Esophagus squamous epithelium (tissue), 5 donors: ENCODE measurements at places on chromosomes 6 and 20.

GRCh38 chr6:157335829-157336228 is 12.5 kb upstream of the TMEM242 start:
- no peak for DNase-seq

DNA sequence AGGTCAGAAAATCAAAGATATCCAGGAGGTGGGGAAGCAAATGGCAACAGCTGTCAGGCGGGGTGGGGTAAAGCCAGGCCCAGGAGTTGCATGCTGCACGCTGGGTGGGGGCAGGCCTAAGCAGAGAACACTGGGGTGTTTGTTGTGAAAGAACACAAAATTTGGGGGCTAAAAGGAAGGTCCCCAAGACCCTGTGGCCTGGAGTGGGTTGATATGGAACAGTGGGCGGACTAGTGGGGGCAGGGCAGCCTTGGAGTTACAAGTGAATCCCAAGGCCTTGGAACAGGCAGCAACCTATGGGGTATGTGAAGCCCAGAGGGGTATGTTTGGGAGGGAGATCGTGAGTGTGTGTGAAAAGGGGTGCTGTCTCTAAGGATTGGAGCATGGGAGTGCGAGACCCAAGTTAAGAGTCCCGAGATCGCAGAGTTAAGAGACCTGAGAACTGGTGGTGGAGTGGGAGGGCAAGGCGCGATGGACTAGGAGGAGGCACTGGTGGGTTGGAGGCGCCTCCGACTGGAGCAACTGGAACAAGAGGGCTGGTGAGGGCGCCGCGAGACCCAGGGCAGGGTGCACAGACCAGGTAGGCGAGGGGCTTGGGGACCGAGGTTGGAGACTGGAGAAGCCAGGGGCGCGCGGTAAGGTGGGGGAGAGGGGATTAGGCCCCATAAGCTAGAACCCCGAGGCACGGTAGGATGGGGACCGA is 658 bp downstream of the CUL7 start:
- no peak for DNase-seq

DNA sequence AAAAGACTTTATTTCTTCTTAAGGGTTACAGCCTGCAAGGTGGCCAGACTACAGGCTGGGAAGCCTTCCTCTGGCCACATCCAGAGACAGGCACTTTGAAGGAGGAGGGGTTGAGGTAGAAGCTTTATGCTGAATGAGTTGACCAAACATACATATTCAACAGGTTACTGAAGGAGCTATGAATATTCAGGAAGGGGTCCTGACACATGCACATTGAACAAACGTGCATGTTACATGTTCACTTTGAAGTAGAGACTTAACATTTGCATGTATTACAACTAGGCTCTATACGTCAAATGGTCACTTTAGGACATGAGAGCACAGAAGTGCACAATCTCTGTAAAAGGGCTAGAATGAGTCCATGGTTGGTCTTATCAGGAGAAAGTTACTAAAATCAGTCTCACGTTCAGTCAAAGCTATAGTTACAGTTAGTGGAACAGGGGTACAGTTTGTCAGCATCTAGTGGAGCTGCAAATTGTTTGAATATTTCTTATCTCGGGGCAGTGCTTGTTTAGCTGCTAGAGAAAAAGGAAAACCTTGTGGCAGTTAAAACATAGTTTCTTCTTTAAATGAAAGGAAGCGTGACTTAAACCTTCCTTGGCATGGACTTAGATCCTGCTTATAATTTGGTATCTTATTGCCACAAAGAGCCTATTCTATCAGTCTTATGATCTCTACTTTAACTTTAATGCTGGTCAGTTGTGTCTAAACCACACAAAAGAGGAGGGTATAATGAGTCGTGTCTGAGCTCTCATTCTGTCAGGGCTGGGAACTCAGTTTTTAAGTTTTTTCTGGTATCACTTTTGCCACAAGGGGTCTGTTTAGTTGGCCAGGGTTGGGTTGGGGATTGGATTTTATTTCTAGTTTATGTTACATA is 4.6 kb upstream of the ZSCAN9 start:
- DNase-seq, result no peak

DNA sequence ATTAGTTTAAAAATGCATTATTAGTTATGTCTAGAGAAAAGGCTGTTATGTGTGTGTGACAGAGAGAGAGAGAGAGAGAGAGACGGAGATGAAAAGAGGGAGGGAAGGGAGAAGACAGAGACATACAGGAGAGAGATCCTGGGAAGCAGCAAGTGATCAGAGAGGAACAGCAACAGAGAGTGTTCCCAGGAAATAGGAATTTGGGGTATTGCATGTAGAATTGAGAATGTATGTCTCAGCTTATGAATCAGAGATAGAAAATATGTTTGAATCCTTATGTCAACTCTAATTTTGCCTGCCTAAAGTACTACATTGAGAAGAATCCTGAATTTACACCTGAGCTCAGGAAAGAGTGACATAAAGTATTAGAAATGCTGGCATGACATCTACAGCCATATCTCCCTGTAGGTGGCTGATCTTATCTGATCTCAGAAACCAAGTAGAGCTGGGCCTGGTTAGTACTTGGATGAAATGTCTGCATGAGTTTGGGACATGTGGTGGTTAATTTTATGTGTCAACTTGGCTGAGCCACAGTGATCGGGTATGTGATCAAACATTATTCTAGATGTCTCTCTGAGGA is 130.6 kb downstream of the TENT5A start:
- DNase-seq, result no peak

- DNase-seq, result no peak
Measured at GRCh38 chr6:31394381-31394780, 9.0 kb upstream of the MICA start.

DNA sequence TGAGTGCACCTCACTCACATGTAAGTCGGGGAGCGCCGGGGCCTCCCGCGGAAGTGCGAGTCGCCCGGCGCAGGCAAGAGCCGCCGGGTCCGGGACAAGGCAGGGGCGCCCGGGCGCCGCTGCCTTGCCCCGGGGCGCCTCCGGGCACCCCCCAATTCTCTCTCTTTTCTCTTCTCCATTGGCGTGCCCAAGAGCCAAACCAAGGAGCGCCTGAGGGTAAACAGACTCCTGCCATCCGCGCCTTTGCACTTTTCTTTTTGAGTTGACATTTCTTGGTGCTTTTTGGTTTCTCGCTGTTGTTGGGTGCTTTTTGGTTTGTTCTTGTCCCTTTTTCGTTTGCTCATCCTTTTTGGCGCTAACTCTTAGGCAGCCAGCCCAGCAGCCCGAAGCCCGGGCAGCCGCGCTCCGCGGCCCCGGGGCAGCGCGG is 36.8 kb downstream of the GNAS start:
- no peak for DNase-seq

DNA sequence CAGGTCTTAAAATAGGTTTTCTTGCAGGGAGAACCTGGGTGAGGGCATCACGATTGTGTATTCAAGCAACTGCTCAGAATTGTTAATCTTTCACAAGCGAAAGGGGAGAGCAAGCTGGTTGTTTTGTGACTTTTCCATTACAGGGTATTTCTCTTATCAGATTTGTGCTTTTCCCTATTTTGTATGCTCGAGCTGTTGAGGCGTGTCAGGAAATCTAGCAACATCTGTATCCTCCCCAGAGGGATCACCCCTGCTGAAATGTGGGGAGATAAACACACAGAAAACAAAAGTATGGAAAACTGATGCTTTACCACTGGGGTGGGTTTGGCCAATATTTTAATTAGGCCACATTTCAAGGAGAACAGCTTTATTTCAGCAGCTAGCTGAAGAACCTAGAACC is 187.0 kb downstream of the DTNBP1 start:
- no peak for DNase-seq

- no peak for DNase-seq
Measured at GRCh38 chr6:91782802-91783201, 1195.9 kb upstream of the MAP3K7 start.

- DNase-seq, result no peak
Measured at GRCh38 chr6:27867051-27867944, 44.9 kb downstream of the OR2B2 start.

DNA sequence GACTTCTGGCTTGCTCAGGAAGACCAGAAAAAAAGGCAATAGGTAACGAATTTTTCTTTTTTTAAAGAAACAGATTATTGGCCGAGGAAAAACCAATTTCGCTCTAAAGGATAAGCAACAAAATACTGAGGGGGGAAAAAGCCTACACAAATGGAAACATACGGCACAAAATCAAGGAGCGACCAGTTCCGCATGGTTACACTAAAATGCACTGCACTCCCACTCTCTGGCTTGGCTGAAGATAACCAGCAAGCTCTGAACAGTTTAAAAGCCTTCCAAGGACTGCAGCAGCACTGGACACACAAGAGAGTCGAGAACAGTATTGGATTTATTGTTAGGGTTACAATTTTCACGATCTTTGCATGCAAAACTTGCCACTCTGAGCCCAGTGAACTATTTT is 881 bp upstream of the MAP7 start:
- no peak for DNase-seq

DNA sequence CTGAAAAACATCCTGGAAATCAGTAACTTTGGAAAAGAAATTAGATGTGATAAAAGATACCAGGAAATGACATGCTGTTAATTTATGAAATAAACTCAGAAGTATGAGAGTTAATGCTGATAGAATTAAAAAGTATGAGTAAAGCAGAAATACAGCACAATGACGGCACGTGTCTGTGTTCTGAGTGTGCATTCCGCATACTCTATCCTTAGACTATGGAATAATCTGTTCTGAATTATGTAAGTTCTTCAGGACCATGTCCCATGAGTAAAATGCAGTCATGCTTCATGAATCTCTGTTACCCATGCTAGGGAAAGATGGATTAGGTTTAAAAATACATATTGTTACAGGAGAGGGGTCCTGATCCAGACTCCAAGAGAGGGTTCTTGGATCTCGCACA is 21.7 kb downstream of the HECA start:
- no peak for DNase-seq

- no peak for DNase-seq
Measured at GRCh38 chr6:110554441-110554840, 78.0 kb upstream of the SLC22A16 start.

DNA sequence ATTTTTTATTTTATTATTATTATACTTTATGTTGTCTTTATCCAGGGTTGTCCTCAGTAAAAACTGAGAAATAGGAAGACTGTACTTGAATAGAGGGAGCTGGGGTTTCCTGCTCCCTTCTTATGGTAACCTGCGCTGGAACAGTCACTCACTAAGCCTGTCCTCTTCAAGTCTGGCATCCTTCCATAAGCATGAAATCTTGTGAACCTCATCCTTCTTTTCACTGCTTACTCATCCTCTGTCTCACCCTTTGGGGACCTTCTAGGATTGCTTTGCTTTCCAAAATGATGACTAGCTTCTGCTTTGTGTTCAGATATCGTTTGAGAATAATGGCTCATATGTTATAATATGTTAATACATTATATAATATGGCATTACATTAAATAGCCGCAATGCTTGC is 90.6 kb downstream of the C6orf118 start:
- DNase-seq, result no peak

- no peak for DNase-seq
Measured at GRCh38 chr20:53270792-53271375, 298.7 kb downstream of the TSHZ2 start.

GRCh38 chr6:162849269-162849668 is 121.5 kb downstream of the PACRG start:
- no peak for DNase-seq

GRCh38 chr6:136751522-136751956 is 40.7 kb downstream of the MAP3K5 start:
- no peak for DNase-seq

- no peak for DNase-seq
Measured at GRCh38 chr6:116994447-116994846, 117.4 kb downstream of the RFX6 start.

GRCh38 chr20:63183422-63184146 is 32.3 kb downstream of the YTHDF1 start:
- DNase-seq, result no peak

DNA sequence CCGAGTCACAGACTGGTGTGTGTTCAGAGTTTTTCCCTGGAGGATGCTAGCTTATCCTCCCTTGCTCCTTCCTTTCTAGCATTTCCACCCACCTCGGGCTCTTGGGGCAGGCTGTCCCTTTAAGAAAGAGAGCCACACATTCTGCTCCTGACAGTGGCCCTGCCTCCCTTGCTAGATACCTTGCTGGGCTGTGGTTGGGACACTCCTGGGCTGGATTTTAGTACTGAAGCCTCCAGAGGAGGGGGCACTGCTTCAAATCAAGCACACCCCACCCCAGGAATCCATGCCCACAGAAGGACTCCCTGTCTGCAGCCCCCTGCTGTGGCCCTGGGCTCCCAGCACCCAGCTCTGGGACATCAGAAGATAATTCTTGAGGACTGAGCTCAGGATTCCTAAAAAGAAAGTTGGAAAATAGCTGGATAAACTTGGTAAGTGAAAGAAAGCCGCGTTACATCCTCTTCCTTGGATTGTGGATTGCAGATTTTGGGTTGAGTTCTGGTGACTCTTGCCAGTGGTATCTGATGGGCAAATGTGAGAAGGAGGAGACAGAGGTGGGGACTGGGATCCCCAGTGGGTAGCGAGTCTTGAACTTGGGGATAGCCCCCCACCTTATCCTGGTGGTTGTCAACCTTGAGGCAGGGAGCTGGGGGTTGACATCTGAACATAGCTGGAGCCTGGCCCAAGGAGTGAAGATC is 29.0 kb downstream of the DAAM2 start:
- DNase-seq, result no peak

DNA sequence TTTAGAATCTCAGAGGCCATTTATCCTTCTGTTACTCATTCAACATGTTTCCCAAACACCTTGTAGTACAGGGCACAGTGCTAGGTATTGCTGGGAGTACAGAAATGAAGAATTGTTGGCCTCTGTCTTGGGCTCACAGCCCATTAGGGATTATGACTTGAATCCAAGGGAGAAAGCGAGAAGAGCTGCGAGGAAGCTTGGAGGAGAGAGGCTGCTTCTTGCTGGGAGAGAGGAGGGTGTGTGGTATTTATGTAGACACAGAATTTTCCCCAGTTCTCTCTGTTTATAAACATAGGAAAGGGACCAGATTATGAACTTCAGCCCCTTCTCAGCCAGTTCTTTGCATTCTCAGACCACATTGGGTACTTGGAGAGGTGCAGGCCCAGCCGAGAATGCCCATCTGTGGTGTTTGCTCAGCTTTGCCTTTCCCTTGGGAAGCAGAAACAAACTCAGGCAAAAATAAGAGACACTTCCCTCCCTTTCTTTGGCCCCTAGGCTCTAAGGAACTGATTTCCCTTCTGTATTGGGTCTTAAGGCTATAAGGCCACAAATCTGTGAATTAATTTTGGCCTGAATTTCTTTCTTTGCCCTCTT is 17.9 kb downstream of the CHMP4B start:
- DNase-seq, result no peak

GRCh38 chr6:150289454-150290071 is 79.2 kb upstream of the IYD start:
- no peak for DNase-seq

GRCh38 chr20:53175135-53175780 is 203.1 kb downstream of the TSHZ2 start:
- no peak for DNase-seq

- no peak for DNase-seq
Measured at GRCh38 chr6:146990284-146990683, 213.9 kb upstream of the STXBP5 start.
